ENCODE measurements at places on chromosomes 6 and 20. TPM values are rescaled to one million over a fixed set of nuclear protein-coding genes. Genes with fewer than 3 reads are reported as not detected.

ID1 gene
- 10.1 TPM for total RNA-seq

GRCh38 chr20:17969278-17969883 lies 563 bp downstream of the MGME1 start:
- H3K36me3 ChIP-seq = no peaks in the 10 kb centered on the region
- DNase-seq = no peak

DNA sequence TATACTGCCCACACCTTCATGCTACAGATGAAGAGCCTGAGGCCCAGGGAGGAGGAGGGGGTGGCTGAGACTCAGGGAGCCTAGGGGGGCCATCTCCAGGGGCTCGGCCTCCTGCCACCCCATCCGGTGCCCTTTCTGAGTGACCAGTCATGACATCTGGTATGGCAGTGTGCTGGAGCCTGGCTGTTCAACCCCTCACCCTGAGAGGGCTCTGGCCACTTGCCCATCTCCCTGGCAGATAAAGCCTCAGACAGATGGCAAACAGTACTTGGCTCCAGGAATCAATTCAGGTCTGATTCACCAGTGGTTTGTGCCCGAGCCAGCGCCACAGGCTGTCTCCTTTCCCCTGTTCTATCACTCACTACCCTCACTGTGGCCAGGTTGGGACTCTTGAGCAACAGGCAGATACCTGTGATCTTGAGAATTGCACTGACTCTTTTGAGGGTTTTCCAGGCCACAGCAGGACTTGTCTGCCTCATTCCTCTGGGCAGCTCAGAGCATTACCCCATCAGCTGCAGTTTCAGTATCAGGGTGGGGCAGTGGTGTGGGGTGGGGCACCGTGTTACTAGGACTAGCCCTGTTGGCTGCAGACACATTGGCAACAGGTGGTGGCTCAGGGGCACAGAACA lies 22.8 kb downstream of the SRSF3 start:
- H3K27me3 ChIP-seq = no peaks in the 10 kb centered on the region
- H3K36me3 ChIP-seq = peaks cover 10% of the 10 kb centered on the region
- no peak overlapping the region for H3K27ac ChIP-seq
- no peak for DNase-seq

- H3K4me1 ChIP-seq = peaks cover 23% of the 10 kb centered on the region
- H3K27me3 ChIP-seq = no peaks in the 10 kb centered on the region
- no peaks in the 10 kb centered on the region for H3K36me3 ChIP-seq
- H3K27ac ChIP-seq = no peak overlapping the region
- DNase-seq = peak; percentile 11
Observed at GRCh38 chr20:50376888-50377459, 133.2 kb upstream of the PTPN1 start.

DNA sequence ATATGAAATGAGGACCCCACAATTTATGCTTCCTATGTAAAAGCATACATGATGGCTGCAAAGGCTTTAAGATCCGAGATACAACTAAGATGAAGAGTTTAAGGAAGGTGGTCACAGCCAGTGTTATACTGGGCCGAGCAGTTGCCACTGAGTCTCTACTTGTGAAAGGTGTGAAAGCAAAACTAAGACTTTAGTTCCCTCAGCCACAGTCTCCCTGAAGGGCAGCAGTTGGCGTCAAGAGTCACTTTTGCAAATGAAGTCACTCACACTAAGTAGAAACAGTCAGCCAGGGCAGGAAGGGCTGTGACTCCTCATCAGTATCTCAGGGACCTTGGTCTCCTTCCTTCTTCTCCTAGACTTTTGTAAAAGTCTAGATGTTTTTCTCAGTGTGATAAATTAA lies 191.6 kb upstream of the MCHR2 start:
- H3K4me1 ChIP-seq = no peaks in the 10 kb centered on the region
- DNase-seq = no peak
- H3K27ac ChIP-seq = no peak overlapping the region

DNA sequence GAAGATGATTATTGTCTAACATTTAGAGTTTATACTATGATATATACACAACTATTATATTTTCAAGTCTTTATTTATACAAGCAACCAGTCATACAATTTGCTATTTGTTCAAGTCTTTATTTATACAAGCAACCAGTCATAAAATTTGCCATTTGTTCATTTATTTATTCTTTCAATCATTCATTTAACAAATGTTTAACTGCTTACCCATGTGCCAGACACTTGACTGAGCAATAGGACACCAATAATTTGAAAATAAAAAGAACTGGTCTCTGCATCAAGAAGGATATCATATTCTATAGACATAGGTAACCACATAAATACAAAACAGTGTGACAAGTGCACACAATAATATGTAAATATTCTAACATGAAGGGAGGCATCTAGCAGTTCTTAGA lies 20.3 kb downstream of the GRIK2 start:
- no peaks in the 10 kb centered on the region for H3K27me3 ChIP-seq
- H3K27ac ChIP-seq = no peak overlapping the region
- DNase-seq = no peak
- H3K4me3 ChIP-seq = no peak overlapping the region
- no peaks in the 10 kb centered on the region for H3K4me1 ChIP-seq
- no peaks in the 10 kb centered on the region for H3K36me3 ChIP-seq

DNA sequence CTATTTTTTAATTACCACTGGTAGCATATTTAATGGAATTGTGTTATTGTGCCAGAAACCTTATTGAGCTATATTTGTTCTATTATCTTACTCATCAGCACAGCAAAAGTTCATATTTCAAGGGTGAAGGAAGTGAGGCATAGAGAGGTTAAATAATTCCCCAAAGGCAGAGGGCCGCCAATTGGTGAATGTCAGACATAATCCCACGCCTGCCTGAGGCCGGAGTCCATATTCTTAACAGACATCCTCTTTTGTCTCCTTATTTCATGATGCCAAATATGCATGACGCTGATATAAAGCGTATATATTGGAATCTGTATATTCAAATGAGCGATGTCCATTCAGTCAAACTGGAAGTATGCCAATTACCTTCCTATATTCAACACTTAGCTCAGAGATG lies 505.0 kb upstream of the SLC35B3 start:
- DNase-seq = no peak
- H3K27ac ChIP-seq = no peak overlapping the region
- H3K4me3 ChIP-seq = no peak overlapping the region
- H3K4me1 ChIP-seq = no peaks in the 10 kb centered on the region
- no peaks in the 10 kb centered on the region for H3K36me3 ChIP-seq

BEND6 gene
- total RNA-seq = not detected

Data from natural killer cell (primary cell).